Mesothelial cell of epicardium (in vitro differentiated cells): ENCODE measurements at places on chromosomes 2 and 18.

DNA sequence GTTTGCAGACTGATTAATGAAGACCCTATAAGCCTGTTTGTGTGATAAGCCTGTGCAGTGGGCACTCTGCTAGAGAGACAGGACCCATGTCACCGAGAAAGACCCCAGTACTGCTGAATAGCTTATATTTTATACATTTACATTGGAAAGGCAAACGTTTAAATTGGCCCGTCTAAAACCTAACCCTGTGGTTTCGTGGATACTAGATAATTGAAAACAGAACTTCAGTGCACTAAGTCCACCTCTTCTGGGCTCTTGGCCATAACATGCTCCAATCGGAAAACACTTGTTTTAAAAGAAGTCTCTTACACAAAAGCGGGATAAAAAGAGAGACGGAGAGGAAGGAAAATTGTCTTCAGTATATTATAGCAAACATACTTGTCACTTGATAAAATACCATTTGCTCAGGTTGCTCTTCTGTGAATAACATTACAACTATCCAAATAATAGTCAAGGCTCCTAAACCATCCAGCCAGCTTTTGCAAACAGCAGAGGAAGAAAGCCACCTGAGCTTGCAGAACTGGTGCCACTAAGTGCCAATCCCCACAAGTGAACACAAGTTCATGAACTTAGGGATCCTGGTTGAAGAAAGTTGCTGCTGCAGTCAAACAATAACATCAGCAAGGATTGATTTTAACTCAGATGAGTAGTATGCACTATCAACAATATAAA, 218.4 kb upstream of the FN1 start:
- no peak for DNase-seq

GRCh38 chr2:231190531-231191197, 7.8 kb upstream of the ARMC9 start:
- DNase-seq: no peak

DNA sequence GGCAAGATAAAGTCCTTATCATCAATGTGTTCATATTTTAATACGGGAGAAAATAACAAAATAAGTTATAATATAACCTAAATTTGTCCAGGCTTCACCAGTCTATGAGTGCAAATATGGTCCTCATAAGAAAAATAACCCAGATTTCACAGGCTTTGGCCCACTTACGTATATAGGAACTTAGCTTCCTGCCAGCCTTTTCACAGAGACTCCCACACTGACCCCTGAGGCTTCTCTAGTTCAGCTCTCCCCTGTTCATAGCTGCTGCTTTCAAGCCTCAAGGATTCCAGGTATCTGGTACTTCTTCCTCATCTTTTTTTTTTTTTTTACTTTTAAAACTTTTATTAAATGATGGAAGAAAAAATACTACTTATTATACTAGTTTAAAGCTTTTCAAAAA, 74.9 kb upstream of the PELI1 start:
- DNase-seq: no peak

DNA sequence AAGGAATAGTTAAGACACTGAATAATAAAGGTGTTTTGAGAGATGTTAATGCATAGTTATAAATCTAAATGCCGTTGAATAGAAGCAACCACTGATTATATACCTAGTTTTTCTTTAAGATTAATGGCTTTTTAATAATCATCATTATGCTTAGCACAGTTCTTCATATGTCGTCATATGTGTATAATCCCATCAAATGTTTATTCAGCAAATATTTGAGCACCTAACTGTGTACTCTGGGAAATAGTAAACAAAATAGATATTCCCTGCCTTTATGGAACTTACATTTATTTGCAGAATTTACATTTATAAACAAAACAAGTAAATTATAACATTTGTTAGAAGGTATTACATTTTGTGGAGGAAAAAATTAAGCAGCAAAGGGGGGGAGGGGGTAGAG, 9.8 kb downstream of the NUP35 start:
- no peak for DNase-seq

DNA sequence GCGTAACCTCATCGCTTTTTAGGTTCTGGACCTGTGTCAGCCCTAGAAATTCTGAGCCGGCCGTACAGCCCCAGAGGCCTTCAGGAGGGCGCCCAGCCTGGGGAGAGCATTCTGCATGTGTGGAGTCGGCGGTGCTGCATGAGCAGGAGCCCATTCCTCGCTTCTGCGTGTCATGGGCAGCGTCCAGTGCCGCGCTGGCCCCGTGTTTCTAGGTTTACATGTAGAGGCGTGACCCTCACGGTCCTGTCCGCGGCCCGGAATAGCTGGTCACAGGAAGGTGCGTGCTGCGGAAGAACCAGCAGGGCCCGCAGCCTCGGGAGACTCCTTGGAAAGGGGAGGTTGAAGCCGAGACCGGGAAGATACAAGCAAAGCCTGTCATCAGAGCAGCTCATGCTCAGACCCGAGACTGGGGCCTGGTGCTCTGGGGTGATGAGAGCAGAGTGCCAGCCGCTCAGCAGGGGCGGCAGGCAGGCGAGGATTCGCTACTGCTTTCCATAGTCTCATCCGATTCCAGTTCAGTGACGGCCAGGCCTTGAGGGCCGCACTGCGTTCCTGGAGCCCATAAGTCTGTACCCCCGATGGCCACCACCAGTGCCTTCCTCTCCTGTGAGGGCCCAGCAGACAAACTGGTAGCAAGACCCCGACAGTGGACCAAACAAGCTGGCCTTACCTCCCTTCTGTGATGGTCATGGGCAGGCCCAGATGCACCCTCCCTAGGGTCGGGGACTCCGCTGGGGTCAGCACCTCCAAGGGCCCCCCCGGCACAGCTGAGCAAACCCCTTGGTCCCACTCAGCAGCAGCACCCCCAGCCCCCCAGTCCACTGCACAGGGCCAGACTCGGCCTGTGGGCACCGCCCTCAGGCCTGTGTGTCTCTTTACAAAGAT, 15.6 kb upstream of the NFATC1 start:
- no peak for DNase-seq

- DNase-seq: no peak
These were observed 90.6 kb downstream of the PLEKHM3 start for GRCh38 chr2:207934720-207935119.

DNA sequence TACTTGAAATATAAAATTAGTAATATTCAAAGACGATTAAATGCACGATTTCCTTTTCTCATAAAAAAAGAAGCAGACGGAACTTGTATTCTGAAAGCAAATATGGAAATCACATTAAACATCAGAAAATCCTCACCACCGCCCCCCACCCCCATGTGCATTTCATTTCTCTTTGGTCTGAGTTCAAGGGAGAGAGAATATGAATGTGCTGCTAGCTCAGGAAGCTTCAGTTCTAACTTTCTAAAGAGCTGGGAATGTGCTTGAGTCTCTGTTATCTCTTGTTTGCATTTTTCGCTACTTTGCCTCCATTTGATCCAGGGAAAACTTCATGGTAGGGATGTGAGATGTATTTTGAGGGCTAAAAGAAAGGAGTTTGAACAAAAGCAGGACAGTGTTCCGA, 143.6 kb downstream of the NEDD4L start:
- DNase-seq: no peak

DNA sequence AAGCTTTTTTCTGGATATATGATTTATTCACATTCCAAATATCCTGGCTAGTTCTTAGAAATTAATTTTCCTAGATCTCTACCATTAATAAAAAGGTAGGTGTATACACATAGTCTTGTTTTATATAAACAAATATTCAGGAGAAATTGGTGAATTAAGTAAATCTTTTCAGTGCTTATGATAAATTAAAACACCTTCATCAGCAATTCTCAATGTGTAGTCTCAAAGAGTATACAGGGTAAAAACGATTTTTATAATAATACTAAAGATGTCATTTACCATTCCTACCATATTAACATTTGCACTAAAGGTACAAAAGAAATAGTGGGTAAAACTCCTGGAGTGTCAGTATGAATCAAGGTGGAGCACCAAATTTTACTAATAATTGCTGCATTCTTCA, 40.2 kb downstream of the CERKL start:
- no peak for DNase-seq

DNA sequence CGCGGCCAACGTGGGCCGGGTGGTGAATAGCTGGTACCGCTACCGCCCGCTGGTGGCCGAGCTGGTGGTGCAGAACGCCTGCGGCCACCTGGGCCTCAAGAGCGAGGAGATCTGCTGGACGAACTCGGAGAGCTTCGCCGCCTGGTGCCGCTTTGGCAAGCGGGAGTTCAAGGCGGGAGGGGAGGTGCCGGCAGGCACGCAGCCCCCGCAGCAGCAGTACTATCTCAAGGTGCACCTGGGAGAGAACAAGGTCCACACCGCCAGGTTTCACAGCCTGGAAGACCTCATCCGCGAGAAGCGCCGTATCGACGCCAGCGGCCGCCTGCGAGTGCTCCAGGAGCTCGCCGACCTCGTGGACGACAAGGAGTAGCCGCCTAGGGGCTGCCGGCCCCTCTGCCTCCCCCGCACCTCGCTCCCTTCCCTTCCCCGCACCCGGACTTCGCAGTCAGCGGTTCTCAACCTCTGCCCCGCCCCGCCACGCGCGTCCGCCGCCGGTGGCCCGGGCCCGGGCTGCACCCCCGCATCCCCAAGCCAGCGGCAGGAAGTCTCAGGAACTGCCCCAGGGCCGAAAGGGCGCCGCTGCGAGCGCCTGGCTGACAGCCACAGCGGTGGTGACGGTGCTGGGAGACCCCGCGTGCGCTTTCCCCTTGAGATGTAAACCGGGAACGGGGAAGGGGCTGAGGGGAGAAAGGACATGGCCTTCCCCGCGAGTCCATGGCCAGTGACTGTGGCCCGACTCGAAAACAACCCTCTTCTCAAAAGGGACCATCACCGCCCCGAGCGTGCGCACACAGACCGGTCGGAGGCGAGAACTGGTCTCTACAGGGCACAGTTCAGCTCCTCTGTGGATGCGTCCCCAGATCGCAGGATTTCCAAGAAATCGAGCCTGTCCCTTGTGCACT, 2.2 kb downstream of the LRATD1 start:
- peak; percentile 78 for DNase-seq

GRCh38 chr2:179417436-179417949, 152.9 kb upstream of the SESTD1 start:
- DNase-seq: no peak

GRCh38 chr18:9760641-9761040, 52.5 kb downstream of the RAB31 start:
- no peak for DNase-seq

DNA sequence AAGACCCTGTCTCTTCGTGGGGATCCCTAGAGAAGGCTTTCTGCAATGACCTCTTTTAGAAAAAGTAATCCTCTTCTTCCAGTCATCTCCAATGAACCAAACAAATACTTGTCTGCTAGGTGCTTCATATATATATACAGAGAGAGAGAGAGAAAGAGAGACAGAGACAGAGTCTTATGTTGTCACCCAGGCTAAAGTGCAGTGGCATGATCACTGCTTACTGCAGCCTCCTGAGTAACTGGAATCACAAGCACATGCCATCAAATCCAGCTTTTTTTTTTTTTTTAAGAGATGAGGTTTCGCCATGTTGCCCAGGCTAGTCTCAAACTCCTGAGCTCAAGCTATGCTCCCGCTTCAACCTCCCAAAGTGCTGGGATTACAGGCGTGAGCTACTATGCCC, 18.6 kb upstream of the PKDCC start:
- no peak for DNase-seq

DNA sequence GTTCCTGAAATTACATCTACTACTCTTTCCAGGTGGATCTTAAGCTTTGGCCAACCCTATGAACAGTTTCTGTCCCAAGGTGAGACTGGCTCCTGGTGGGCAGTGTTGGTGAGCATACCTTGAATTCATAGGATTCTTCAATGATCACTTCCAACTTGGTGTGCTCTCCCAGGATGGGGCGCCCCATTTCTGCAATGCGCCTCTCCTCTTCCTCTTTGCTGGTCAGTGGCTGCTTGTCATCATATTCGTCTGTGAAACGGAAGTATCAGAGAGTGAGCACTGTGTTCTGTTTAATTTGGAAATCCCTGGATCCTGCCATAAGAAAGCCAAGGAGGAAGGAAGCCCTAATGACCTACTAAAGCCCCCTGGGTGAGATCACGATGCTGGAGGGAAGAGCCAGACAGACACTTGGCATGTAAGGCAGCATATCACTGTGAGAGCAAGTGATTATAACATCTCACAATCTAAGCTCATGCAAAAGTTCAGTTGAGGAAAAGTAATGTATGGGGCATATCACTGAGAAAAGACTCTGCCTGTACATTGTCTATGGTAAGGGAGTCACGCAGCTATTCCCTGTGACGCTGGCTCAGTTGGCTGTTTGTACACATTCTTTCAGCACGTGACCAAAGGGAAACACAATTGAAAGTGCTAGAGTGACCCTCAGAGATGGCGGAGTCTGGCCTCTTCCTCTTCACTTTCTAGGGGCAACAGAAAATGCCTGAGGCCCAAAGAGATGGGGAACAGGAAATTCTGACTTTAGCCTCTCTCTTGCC, 287.0 kb downstream of the SLC8A1 start:
- no peak for DNase-seq

DNA sequence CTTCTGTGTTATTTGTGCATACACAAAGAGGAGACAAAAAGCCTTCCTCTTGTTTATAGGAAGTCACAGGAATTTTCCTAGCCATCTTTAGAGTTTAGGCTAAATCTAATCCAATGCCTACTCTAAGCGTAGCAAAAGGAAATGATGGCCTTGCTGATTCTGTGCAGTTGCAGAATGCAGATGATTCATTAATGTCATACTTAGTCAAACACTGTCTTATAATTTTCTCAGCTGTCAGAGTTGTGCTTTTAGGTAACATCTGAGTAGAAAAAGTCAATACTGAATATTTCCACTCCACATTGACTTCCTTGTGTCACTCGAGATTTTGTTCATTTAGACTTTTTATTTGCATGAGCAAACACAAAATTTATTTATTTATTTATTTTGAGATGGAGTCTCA, 157.9 kb upstream of the FOSL2 start:
- DNase-seq: no peak

- no peak for DNase-seq
These were observed 729.4 kb downstream of the RNF144A start for GRCh38 chr2:7646661-7647060.

DNA sequence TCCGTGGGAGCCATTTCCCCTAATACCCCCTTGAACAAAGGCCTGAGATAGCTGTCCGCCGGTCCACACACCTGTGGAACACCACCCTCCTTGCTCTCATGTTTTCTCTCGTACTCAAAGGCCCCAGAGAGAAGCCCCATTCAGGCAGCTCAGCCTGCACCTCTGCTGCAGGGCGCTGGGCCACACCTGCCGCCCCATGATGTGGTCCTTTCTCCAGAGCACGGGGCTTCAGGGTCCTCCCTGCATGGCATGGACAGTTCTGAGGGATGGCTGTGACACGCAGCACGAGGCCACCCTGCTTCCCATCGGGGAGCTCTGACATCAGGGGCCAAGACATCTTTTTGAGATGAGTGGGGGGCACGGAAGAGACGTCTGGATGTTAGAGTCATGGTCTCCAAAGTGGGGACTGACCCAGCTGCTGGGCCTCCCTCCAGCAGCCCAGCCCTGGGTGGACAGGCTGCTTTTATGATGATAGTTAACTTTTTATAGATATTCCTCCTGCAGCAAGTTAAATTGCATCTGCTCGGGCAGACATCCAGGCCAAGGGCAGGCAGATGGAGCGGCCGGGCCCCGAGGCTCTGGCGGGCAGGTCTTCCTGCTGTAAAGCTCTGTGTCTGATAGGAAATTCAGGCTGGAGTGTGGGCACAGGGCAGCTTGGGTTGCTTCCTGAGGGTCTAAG, 56.7 kb downstream of the SDC1 start:
- no peak for DNase-seq

- DNase-seq: no peak
These were observed 104.7 kb upstream of the UBXN4 start for GRCh38 chr2:135636982-135637381.
